Midbrain (tissue), 1 donor: ENCODE measurements at places on chromosomes 2 and 18.

DNA sequence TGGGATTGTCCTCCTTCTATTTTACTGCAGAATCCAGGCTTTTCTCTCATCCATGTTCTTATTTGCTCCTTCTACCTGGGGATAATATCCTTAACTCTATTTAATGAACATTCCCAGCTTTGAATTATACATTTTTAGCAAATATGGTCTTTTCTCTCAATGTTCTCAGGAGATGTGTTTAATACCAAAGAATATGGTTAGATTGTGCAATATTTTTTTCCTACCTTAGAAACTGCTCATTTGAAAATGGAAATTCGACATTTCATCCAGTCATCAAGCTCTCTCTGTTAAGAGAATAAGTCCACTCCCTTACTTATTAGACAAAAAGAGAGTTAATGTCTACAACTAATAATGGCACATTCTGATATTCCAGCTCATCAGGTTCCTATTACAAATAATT lies 160.4 kb upstream of the GULP1 start:
- no peak for DNase-seq

DNA sequence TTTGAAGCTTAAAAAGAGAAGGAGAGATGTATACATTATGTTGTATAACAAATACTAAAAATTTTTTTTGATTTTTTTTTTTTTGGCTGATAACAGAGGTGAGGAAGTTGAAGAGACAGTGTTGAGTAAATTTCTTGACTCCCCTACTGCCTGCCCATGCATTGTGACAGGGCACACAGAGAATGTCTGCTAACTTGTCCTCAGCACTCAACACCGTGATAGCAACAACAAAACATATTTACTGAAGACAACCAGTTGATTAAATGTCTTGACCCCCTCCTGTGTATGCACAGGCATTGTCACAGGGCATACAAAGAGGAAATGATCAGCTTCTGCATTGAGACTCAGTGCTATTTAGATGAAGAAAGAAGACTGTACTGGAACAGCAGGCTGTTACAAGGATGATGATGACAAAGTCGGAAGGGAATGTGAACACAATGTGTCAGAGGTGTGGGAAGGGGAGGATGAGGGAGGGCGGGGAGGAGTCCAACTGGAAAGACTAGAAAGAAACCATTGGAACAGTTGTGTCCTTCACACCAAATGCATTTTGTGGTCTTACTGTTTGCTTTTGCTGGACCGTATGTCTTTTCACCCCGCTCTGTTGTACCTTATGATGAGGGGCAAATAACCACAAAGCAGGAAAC lies 89.5 kb downstream of the CERS6 start:
- no peak for DNase-seq

DNA sequence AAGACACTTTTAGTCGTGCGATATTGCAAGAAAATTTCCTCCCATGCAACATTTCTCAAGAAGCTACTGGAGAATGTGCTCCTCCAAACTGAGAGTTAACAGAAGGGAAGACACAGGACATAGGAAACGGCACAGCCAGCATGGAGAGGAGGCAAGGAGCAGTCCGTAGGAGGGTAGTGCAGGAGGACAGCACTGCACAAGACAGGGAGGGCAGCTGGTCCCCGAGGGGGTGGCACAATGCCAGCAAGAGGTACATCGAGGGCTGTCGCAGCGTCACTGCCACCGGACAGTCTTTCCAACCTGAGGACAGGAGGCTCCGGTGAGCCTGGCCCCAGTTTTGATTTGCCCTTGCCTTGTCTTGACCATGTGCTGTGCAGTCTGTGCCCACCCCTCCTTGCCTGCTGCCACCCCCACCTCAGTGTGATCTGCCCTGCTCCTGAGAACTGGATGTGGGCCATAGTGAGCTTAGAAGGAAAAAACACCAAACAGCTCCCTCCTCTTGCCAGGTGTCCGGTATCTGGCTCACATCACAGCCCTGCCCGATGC lies 81.6 kb upstream of the LAPTM4A start:
- DNase-seq: no peak

DNA sequence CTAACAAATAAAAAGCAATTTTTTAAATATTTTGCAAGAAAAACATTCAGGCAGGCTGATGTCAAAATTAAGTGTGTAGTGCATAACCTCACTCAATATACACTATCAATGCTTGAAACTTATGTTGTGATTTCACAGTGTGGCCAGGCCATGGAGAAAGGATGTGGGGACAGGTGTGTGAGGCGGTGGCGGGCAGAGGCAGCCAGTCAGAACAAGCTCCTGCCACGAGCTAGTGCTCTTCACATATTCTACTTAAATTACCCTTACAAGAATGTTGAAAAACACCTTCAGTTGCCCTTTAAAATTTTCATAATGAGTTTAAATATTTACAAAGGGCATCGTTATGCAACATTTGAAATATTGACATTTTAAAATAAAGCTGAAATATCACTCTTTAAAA lies 43.2 kb downstream of the CYB5A start:
- no peak for DNase-seq

- no peak for DNase-seq
Observed at GRCh38 chr2:172888714-172889669, 153.3 kb downstream of the RAPGEF4 start.

- DNase-seq: no peak
Observed at GRCh38 chr2:184004948-184005672, 593.2 kb upstream of the ZNF804A start.

DNA sequence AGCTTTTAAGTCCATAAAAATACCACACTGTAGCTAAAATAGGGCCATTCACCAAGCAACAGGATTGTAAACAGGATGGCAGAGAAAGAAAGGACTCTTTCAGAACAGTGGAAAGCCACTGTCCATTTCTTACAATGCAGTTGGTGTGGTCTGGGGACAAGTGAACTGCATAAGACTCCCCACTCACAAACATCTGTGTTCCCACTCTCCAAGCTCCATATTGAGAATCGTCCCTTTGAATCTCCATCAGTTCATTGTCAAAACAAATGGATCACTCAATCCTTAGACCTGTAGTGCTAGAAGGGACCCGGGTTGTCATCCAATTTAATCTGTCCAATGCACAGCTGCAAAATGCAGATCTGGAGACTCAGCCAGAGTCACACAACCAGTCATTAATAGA lies 347.4 kb upstream of the KLHL29 start:
- peak; percentile 87 for DNase-seq

GRCh38 chr2:196954001-196954400 lies 27.5 kb upstream of the PGAP1 start:
- DNase-seq: no peak
